ENCODE measurements at places on chromosomes 4 and X. TPM values are rescaled to one million over a fixed set of nuclear protein-coding genes. Genes with fewer than 3 reads are reported as not detected.
A peak's percentile ranks its signal among the peaks of the same experiment; 100 is the strongest.

The DCAF8L2 gene
- total RNA-seq, result not detected

DNA sequence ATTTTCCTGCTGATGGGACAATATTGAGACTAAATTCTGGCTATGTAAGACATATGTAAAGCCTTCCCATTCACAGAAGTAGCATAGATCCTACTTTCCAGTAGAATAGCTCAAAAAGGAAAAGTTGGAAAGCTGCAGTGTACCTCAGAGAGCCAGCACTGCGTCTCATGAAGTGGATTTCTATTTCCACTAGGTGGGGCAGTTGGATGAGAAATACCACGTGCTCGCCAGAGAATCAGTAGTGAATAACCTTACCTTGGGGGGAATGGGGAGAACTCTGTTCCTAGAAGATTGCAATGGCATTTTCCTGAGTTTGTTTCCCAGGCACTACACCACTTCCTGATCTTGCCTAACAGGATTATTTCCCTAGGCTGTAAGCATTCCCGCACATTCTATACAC lies 907.1 kb downstream of the FSTL5 start:
- H3K36me3 ChIP-seq, result no peaks in the 10 kb centered on the region
- no peak overlapping the region for H3K27ac ChIP-seq
- no peak for DNase-seq
- no peaks in the 10 kb centered on the region for H3K27me3 ChIP-seq
- H3K4me3 ChIP-seq, result no peak overlapping the region

GRCh38 chr4:174629265-174629664 lies 107.0 kb upstream of the HPGD start:
- DNase-seq, result no peak
- H3K27me3 ChIP-seq, result no peaks in the 10 kb centered on the region
- no peaks in the 10 kb centered on the region for H3K4me1 ChIP-seq
- no peak overlapping the region for H3K4me3 ChIP-seq
- H3K27ac ChIP-seq, result no peak overlapping the region

DNA sequence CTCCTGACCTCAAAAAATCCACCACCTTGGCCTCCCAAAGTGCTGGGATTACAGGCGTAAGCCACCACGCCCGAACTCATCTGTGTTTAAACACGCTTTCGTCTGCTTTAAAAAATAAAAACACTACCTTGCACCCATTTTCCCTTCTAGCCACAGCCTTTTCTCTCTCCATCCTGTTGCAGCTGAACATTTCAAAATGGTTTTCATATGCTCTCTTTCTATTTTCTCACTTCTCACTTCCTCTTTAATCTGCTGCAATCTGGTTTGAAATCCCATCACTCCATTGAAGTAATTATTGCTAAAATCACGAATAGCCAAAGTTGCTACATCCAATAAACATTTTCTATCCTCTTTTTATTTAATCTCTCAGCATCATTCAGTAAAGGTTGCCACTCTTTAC lies 70.0 kb downstream of the DCHS2 start:
- H3K27me3 ChIP-seq, result no peaks in the 10 kb centered on the region
- H3K36me3 ChIP-seq, result no peaks in the 10 kb centered on the region
- no peak for DNase-seq
- no peaks in the 10 kb centered on the region for H3K4me1 ChIP-seq
- H3K27ac ChIP-seq, result no peak overlapping the region

DNA sequence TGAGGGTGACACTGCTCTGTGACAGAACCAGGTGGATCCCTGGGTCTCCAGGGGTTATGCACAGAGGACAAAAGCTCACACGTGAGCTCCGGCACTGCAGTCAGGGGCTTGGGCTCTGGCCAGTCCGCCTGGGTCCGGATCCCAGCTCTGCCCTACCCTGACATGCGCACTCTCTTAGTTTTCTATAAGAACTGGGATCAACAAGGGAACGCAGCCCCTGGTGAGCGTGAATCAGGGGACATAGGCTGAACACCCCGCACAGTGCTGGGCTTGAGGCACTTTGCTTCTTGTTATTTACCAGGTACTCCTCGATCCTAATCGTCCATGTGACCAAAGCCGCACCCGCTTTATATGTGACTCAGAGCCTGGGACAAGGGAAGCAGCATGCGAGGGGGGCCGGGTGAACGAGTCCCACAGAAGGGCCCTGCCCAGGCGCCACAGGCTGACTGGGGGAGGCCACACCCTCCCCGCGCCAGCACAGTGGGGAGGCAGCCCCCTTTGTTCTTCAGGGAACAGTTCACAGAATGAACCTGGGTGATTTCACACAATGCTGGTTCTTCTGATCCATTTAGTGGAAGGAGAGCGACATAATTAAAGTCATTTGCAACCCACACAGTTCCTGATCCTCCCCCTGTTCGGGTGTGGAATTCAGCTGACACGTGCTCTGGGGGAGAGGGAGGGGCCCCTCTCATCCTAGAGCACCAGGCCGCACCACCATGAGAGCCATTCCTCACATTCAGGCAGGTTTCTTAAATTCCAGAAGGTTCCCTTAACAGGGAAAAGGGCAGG lies 55.5 kb downstream of the WFS1 start:
- no peak for DNase-seq
- no peaks in the 10 kb centered on the region for H3K36me3 ChIP-seq
- peaks cover 32% of the 10 kb centered on the region for H3K27me3 ChIP-seq
- H3K27ac ChIP-seq, result no peak overlapping the region
- no peak overlapping the region for H3K4me3 ChIP-seq

DNA sequence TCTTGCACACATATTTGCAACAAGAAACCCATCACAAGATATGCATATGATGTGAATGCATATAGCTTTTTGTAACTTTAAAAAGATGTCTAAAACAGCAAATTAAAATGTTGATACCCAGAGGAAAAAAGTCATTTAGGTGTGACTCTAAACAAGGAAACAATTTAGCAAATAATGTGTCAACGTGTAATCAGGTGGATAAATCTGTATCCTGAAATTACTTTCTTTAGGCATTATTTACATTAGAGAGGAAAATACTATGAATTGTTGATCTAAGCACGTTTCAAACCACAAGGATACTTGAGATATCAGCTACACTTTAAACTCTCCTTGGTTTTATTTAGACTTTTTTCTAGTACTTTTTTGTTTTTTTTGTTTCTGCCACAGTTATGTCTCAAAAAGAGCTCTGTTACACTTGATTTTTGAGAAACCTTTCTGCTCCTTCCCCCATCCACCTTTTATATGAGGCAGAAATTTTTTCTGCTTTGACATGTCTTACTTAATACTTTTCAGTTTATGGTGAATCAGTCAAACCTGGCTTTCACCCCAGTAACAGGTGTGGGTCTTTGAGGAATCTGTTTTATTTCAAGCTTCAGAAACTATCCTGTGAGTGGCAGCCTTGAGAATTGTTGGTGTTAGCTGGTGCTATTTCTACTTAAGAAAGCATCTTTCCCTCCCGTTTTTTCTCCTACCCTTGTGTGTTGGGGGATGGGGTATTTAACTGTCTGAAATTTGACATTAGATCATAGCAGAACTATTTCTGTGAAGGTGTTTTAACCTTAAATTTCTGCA lies 1.9 kb downstream of the NPNT start:
- H3K27me3 ChIP-seq, result peaks cover 50% of the 10 kb centered on the region
- no peak overlapping the region for H3K4me3 ChIP-seq
- H3K36me3 ChIP-seq, result no peaks in the 10 kb centered on the region
- no peak for DNase-seq

DNA sequence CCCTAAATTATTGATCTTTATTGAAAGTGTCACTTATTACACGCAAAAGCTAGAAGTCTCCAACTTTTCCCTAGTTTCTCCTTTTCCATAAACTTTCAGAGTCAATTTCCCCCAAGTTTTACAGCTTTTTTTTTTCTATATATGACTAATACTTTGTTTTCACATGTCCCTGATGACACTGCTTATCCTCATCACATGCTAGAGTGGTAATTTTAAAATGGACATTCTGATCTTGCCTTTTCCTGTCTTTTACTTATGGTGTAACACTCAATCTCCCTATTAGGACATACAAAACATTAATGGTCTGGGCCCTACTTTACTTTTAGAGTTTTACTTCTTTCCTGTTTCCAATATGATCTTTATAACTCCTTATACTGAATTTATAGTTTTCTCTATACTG lies 112.6 kb downstream of the ANK2 start:
- no peaks in the 10 kb centered on the region for H3K4me1 ChIP-seq
- H3K36me3 ChIP-seq, result no peaks in the 10 kb centered on the region
- H3K27me3 ChIP-seq, result no peaks in the 10 kb centered on the region
- H3K27ac ChIP-seq, result no peak overlapping the region
- DNase-seq, result no peak
- no peak overlapping the region for H3K4me3 ChIP-seq

GRCh38 chr4:80255329-80256095 lies 11.0 kb upstream of the FGF5 start:
- H3K27me3 ChIP-seq, result no peaks in the 10 kb centered on the region
- H3K4me1 ChIP-seq, result peaks cover 11% of the 10 kb centered on the region
- H3K4me3 ChIP-seq, result peak overlapping the region; percentile 23
- no peaks in the 10 kb centered on the region for H3K36me3 ChIP-seq

DNA sequence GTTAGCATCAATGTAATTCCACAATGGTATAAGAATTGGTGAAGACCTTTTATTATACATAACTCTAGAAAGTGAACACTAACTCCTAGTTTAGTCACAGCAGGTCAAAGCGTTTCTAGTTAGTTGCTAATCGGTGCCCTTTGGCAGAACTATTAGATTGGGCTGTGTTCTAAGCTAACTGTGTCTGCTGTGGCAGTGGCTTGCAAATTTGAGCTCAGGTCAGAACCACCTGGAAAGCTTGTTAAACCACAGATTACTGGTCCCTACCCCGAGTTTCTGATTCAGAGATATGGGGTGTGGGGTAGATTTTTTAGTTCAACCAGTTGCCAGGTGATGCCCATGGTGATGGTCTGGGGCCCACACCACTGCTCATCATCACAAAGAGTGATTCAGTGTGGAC lies 332.1 kb downstream of the UNC5C start:
- no peak overlapping the region for H3K27ac ChIP-seq
- H3K4me3 ChIP-seq, result no peak overlapping the region
- no peaks in the 10 kb centered on the region for H3K27me3 ChIP-seq
- DNase-seq, result no peak

DNA sequence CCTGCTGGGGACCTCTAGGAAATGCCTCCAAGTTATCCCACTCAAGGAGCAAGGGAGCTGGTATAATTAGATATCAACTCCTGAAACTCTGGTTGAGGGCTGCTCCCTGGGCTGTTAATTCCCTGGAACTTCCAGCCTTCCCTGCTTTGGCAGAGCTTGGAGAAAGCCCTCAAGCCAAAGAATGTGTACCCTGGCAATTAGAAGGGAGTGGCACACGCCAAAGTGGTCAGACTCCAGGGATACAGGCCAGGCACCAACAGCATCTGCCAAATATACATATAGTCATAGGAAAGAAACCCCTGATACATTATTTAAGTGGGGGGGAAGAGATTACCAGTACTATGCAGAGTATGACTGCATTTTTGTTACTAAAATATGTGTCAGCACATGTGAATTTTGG lies 616.8 kb downstream of the BCOR start:
- H3K27me3 ChIP-seq, result peaks cover 28% of the 10 kb centered on the region
- no peak overlapping the region for H3K27ac ChIP-seq
- no peak for DNase-seq
- no peak overlapping the region for H3K4me3 ChIP-seq

DNA sequence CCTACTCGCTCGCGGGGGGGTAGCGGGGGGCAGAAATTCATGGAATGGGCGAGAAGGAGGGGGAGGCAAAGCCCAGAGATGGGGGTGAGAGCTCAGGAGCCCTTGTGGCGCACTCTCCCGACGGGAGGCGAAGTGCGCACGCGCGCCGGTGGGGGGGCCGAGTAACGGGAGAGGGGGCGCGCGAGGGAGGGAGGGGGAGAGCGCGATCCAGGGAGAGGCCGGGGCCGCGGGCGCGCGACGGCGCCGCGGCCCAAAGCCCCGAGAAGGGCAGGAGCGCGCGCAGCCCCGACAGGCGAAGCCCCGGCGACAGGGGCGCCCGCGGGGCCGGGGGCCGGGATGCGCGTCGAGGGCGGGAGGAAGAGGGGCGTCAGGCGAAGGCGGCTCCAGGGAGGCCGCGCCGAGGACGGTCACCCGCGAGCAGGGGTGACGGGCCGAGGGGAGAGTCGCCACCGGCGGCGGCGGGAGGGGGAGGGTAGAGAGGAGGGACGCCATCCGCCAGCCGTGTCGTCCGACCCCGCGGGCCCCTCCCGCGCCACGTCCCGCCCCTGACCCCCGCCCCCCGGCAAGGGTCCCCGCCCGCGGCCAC lies 421 bp downstream of the MECP2 start:
- DNase-seq, result peak; percentile 51
- peaks cover 5% of the 10 kb centered on the region for H3K4me1 ChIP-seq
- H3K27ac ChIP-seq, result peak overlapping the region; percentile 93
- H3K36me3 ChIP-seq, result 0 out of 2 replicates have a peak, but pooled peaks cover 1% of the 10 kb centered on the region
- H3K27me3 ChIP-seq, result peaks cover 2% of the 10 kb centered on the region
